ENCODE measurements at places on chromosomes 13 and 19. TPM values are rescaled to one million over a fixed set of nuclear protein-coding genes. Genes with fewer than 3 reads are reported as not detected.

- DNase-seq = no peak
These were observed 83.0 kb downstream of the USP12 start for GRCh38 chr13:27088619-27089018.

ZNF266 gene
- total RNA-seq = 48.3 TPM

SELENOV gene
- not detected for total RNA-seq

C5AR1 gene
- not detected for total RNA-seq
